ENCODE measurements at places on chromosomes 4 and X. TPM values are rescaled to one million over a fixed set of nuclear protein-coding genes. Genes with fewer than 3 reads are reported as not detected.

C4orf36 gene
- not detected for total RNA-seq

SERPINA7 gene
- total RNA-seq, result not detected

LRP2BP gene
- total RNA-seq, result 1.6 TPM

MTCP1 gene
- 20.3 TPM for total RNA-seq

CLDN22 gene
- total RNA-seq, result not detected

PRDM8 gene
- total RNA-seq, result 30.1 TPM

SFRP2 gene
- total RNA-seq, result not detected

PACRGL gene
- 18.7 TPM for total RNA-seq

GRCh38 chr4:57309658-57310057, 199.5 kb upstream of the IGFBP7 start:
- no peak for DNase-seq

DNA sequence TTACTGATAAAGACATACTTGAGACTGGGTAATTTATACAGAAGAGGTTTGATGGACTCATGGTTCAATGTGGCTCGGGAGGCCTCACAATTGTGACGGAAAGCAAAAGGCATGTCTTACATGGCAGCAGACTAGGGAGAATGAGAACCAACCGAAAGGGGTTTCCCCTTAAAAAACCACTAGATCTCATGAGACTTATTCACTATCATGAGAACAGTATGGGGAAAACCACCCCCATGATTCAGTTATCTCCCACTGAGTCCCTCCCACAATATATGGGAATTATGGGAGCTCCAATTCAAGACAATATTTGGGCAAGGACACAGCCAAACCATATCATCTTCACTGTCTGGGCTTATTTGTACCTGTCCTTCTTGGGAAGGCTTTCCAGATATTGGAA, 22.8 kb upstream of the MUC7 start:
- DNase-seq, result no peak

- no peak for DNase-seq
Measured at GRCh38 chr4:144611850-144612249, 34.1 kb upstream of the HHIP start.

DNA sequence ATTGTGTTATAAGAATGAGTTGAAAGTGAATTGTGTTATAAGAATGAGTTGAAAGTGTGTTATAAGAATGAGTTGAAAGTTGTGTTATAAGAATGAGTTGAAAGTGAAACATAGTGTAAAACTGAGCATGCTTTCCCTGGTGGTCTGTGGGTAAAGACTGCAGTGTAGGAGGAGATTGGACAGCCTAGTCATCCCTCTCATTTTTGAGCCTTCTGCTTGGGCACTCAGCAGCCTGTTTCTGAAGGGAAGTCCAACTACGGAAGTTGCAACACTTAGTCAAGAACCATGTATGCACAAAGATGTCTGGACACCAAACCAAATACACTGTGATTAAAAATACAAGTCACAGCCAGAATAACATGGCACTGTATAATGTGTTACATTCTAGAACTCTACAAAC, 72.6 kb downstream of the ANK2 start:
- DNase-seq, result no peak

DNA sequence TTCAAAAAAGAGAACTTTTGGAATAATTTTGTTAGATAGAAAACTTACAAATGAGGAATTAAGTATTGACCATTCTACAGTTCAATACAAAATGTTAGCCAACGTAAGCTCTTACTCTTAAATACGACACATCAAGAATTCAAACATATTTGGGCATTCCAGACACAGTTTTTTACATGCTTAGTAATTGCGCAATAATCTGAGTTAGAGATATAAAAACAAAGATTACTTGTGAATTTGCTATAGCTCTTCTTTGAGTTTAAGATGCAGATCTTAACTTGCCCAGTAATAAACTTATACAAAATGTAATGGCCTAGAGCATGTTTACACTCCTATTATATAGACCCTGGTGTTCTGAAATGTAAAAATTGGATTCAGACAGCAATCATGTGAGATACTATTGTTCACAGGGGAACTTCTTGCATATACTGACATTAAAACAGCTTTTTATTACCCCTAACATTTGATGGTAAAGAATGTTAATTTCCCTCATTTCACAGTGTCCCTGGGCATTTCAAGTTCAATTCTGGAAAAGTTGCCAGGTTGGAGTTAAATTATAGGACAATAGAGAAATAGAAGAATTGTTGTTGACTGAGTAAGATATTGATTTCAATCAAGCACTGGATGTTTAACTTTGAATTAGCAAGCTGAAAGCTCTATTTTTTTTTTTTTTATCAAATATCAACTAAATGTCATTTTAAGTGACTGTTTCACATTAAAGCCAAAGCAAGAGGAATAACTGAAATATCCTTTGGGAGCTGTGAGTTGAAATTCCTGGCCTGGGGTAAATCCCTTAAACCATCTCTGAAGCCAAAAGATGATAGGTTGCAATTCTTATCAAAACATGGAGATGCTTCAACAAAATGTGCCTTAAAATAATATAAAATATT, 910 bp downstream of the HPGDS start:
- no peak for DNase-seq

DNA sequence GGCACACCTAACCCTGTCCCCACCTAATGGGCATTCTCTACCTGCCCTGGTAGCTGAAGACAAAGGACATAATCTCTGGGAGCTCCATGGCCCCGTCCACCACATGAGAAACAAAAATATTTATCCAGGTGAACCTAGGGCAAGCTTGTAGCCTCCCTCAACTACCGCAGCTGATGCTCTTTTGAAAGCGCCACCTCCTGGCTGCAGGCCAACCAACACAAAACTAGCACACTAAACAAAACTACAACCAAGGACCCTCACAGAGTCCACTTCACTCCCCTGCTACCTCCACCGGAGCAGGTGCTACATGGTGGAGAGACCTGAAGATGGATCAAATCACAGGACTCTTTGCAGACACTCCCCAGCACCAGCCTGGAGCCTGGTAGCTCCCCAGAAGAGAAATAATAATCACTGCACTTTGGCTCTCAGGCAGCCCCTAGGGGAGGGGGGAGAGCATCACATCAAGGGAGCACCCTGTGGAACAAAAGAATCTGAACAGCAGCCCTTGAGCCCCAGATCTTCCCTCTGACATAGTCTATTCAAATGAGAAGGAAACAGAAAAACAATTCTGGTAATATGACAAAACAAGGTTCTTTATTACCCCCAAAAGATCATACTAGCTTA, 111.3 kb upstream of the ATP8A1 start:
- DNase-seq, result peak; percentile 21

GRCh38 chrX:96183843-96184242, 500.8 kb upstream of the DIAPH2 start:
- DNase-seq, result no peak

- no peak for DNase-seq
Measured at GRCh38 chrX:38657562-38657961, 96.2 kb downstream of the TSPAN7 start.

- DNase-seq, result no peak
Measured at GRCh38 chr4:7155590-7156071, 36.7 kb upstream of the SORCS2 start.

- DNase-seq, result no peak
Measured at GRCh38 chrX:50609796-50610195, 139.2 kb upstream of the DGKK start.

DNA sequence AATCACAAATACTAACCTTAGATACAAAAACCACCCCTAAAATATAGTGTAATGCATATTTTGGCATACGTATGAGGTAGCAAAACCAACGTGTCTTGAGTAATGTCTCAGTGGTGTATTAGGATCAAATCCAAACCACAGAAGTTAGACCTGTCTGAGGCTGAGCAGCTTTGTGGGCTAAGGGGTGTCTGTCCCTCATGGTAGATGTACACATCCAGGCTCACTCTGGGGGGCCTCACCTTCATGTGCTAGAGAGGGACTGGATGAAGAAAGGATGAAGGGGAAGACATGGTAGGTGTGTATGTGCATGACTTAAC, 188.0 kb upstream of the TBC1D9 start:
- no peak for DNase-seq

DNA sequence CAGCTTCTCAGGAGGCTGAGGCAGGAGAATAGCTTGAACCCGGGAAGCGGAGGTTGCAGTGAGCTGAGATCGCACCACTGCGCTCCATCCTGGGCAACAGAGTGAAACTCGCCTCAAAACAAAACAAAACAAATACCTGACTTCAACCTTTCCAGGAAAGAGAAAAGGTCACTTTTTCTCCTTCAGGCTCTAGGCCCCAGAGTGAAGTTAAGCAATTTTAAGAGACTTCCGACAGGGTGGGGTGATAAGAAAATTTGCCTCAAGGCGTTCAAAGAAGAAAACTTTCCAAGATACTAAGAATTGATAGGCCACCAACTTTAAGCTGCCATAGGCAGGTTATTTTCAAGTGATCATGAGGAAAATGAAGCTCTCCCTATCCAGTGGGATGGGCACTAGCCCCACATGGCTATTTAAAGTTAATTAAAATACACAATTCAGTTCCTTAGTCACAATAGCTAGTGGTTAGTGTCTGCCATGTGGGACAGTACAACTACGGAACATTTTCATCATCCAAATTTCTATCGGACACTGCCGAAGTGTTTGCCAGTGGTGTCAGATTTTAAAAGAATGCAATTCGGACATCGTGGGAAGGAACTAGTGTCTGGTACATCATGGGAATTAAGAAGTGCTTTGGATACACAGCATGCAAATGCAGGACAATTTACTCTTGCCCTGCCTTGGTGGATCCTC, 33.0 kb downstream of the SMS start:
- no peak for DNase-seq

DNA sequence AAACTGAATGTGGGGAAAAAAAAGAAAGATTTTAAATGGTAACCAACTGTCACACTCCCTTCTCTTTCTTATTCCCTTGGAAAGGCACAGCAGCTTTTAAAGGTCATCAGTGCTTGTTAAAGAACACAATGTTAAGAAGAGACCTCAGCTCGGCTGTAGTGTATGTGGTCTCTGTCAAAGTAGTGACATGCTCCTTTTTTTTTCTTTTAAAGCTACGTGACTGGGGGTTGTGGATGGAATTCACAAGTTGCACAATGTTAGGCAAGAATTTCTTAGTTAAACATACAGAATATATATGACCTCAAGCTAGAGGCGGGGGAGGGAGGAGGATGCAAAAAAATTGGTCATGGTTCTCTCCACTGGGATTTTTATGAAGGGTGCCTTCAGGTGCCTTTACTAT, 45.6 kb downstream of the OCRL start:
- DNase-seq, result no peak

DNA sequence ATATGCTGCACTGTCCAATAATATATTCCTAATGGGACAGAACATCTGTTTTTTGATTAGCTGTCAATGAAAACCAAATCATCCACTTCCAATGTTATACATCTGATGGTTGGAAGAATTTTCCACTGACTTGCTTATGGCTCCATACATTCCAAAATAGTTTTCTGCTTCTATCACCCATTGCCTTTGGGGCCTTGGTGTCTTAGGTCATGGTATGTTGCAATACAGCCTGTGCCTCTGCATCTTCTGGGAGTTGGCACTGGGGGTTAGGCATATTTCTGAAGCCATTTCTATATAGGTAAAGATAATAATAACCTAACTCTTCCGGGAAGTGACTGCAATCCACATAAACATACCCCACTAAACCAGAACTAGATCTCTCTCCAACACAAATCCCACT, 53.2 kb upstream of the NR3C2 start:
- DNase-seq, result no peak

GRCh38 chr4:77413766-77414165, 191.9 kb upstream of the CXCL13 start:
- DNase-seq, result no peak

DNA sequence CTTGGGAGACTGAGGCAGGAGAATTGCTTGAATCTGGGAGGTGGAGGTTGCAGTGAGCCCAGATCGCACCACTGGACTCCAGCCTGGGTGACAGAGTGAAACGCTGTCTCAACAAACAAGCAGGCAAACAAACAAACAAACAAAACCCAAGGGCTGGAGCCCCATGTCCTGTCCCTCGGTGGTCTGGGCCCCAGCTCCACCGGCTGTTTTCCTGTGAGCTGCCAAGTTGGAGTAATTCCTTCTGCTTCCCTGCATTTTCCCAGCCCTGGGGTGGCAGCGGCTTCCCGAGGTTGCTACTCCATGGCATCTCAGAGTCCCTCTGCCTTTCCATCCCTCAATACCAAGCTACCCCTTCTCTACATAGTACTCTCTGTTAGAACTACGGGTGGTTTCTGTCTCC, 43.2 kb downstream of the RGS12 start:
- DNase-seq, result no peak

GRCh38 chr4:38371391-38371851, 292.6 kb upstream of the KLF3 start:
- no peak for DNase-seq
